ENCODE measurements at places on chromosomes 4 and X. TPM values are rescaled to one million over a fixed set of nuclear protein-coding genes. Genes with fewer than 3 reads are reported as not detected.

The FATE1 gene
- total RNA-seq: not detected

The MAGEA8 gene
- not detected for total RNA-seq

The EVC2 gene
- total RNA-seq: 0.67 TPM

DNA sequence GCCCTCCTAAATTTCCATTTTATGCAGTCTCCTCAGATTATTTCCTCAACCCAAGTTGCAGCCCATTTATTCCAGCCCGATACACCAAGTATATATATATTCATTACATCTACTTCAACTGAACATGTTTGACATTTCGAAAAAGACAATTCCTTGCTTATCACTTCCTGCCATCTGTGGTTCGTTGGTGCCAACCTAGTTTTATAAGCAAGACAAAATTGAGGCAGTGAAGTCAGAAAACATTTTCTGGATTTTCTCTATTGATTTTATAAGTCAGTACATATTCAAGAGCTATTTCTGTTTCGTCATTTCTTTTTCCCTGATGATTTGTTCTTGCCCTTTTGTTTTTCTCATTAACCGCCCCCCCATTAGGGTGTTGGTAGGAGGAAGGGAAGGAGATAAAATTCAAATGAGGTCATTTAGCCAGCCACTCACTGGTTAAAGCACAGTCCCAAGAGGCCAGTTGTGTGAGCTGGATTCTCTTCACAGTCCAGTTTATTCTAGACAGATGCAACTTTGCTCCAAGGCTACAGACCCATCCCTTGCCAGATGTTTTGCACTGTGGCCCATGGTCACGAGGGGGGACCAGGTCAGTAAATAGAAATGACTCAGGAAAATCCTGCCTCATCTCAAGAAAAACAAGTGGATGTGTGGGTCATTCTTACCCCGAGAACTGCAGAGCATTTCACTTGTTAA, 20.3 kb upstream of the VEGFD start:
- DNase-seq: no peak

DNA sequence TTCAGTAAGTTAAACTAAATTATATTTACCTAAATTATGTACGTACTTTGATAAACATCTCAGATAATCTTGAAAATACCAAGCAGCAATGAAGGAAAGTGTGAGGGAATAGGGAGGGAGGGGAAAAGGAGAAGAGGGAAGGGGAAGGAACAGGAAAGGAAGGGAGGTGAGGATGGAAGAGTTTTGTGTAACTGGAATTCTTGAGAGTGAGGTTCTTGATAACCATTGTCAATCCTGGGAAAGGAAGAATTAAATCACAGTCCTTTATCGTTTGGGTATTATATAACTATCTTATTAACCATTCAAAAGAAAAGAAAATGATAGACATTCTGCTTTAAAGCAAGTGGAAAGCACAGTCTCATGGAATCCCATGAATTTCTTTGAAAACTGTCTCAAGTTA, 795.0 kb downstream of the CCSER1 start:
- no peak for DNase-seq

GRCh38 chr4:156313497-156313896, 359.8 kb upstream of the CTSO start:
- DNase-seq: no peak

The COL25A1 gene
- total RNA-seq: not detected

The PDLIM5 gene
- 25.1 TPM for total RNA-seq

The RNF212 gene
- 0.85 TPM for total RNA-seq

DNA sequence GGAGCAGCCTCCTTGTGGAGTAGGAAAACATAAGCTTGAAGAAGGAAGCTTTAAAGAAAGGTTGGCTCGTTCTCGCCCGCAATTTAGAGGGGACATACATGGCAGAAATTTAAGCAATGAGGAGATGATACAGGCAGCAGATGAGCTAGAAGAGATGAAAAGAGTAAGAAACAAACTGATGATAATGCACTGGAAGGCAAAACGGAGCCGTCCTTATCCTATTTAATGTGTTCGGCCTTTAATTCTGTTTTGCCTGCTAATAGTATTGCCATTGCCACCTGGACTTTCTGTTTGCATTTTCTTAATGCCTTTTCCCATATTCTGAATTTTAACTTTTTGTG, 1.4 kb downstream of the TCEAL1 start:
- DNase-seq: no peak

DNA sequence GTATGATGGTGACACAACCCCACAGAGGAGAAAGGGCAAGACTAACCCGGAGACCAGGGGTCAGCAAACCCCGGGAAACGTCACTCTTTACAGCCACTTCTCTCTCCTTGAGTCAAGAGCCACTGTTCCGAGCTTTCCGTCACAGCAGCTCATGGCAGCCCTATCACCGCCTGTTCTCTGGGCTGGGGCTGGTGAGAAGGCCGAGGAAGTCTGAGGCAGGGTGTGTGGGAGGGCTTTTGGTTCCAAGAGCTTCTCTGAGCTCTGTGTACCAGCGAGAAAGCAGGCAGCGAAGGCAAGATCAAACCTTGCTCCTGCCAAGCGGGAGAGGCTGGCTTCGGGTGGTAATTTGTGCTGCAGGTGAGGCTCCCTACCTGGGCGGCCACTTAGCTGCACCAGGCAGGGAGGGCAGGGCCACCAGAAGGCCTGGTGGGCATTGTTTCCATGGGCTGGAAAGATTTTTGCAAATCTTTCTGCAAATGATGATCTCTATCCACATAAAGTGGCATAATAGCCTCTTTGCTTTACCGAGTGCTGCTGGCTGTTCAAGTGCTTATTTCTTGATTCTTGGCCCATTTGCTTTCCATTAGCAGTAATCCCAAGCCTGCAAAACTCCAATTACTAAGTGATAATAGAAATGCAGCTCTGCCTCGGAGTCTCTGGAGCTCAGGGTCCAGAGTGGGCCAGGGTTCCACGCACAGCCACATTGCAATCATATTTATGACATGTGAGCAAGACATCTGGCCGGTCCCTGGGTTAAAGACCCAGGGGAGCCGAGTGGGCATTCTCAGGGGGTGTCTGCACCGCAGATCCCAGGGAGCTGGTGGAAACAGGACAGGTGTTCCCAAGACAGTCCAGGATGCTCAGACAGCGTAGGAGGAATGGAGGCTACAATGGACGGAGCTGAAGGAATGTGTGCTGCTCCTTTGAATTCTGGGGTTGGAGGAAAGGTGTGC, 41.5 kb downstream of the DCTD start:
- DNase-seq: no peak

DNA sequence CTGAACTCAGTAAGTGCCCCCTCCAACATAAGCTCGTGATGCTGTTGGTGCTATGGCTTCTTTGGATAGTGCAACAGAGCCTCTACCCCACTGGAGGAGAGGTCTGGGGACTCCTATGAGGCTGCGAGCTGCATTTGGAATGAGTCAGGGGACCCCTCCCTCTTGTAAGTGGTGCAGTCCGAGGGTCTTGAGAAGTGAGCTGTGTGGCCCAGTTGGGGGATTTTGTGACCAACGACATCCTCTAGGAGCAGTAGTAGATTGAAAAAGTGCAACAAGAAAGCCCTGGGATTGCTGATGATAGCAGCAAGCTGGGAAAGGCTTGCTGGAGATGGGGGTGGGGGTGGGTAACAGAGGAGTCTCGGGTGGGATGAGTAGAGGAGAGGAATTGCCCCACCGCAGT, 3.1 kb downstream of the FRMPD3 start:
- DNase-seq: no peak

The UGT2B17 gene
- total RNA-seq: not detected

GRCh38 chrX:8783097-8783713, 18.0 kb downstream of the FAM9A start:
- peak; percentile 9 for DNase-seq

GRCh38 chr4:152273343-152273742, 262.5 kb downstream of the FBXW7 start:
- DNase-seq: no peak

DNA sequence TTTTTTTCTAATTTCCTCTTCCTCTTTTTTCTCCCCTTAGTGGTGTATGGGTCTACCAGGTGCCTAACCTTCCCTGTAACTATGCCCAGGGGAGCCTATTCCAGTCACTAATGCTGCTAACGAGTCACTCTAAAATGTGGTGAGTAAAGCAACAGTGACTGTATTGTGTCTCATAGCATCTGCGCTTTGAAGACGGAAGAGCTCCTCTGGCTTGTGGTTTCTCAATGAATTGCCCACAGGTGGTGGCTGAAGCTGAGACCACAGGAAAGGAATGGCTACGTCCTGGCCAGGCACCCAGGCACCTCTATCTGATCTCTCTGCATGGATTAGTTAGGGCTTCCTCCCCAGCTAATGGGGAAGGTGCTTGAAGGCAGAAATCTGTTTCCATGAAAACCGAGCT, 763.5 kb upstream of the FRG1 start:
- no peak for DNase-seq

The DDIT4L gene
- total RNA-seq: 3.3 TPM

The NAT8L gene
- 3.5 TPM for total RNA-seq

- DNase-seq: no peak
Measured at GRCh38 chr4:185573651-185574199, 38.4 kb upstream of the PDLIM3 start.

- DNase-seq: no peak
Measured at GRCh38 chr4:52595001-52595400, 64.1 kb downstream of the USP46 start.

- DNase-seq: no peak
Measured at GRCh38 chr4:124191329-124191728, 521.2 kb downstream of the ANKRD50 start.

DNA sequence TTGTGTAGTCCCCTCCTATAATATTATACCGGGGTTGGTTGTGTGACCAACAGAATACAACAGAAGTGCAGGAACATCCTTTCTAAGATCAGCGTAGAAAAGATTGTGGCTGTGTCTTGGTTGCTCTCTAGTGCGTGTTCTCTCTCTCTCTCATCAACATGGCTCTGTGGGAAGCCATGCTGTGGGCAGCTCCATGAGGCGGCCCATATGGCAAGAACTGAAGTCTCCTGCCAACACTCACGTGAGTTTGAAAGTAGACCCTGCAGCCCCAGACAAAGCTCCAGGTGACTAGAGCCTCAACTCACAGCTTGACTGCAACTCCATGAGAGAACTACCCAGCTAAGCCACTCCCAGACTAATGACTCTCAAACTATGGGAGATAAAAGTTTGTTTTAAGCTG, 118.7 kb downstream of the TSPAN5 start:
- DNase-seq: no peak

DNA sequence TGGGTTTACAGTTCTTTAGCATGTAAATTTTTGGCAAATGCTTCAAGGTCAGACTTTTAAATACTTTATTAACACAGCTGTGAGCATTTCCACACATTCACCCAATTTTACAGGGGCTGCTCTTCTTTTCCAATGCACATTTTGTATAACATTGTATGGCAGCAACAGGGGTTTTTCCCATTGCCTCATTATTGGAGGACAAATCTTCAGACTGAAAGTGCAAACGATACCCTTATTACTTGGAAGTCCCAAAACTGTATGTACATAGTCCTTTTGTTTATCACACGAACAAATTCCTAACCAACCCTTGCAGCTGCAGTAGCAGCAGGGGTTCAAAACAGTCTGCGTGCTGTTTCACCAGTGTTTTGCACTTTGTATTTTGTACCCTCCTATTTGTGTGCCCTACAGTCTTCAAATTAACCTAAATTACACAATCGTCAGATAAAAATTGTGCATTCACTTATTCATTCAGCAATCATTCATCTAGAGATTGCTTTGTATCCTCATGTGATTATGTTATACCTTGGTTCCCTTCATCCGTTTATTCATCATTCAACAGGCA, 330.7 kb upstream of the RASGEF1B start:
- DNase-seq: no peak

DNA sequence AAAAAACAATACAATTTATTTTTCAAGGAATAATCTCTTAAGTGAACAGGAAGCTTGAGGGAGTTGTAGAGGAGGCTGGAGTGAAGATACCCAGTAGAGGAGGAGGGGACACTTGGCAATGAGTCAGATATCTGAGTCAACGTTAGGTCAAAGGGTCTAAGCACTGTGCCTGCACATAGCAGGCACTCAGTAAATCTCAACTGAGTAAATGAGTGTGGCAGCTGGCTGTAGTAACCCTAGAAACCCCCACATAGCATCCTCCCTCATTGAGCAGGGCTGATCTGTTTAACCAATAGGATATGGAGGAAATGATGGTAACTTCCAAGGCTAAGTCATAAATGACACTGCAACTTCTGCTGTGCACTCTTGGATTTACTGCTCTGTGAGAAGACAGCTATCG, 186.0 kb upstream of the FAM241A start:
- no peak for DNase-seq

DNA sequence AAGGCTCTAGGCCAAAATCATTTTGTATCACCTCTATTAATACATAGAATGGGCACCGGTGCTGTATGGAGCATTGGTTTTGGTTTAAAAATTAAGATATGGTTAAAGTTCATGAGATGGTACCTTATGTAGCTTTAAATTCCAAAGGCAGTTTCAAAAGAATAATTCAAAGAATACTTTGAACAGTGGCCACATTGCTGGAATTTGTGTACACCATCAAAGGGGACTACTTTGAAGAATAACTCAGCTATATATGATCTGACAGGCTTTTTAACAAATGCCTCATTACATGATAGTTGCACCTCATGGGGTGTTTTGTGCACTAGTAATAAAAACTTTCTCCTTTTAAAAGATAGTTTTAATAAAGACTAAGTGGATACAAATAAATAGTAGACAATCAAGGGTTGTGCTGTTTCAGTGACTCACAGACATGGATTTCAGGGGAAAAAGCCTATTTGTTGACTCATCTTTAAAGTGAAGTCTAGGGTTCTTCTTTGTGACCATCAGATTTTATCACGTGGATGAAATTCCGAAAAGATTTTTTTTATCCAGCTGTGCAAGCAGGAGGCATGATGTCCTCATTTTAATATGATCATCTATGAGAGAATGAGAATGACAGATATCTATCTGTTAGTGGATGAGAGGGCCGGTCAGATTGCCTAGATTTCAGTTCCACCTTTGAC, 12.8 kb downstream of the MTM1 start:
- DNase-seq: no peak

- DNase-seq: no peak
Measured at GRCh38 chr4:10104211-10104990, 12.2 kb downstream of the WDR1 start.

The MTNR1A gene
- total RNA-seq: not detected

GRCh38 chr4:36332023-36332781, 50.8 kb downstream of the DTHD1 start:
- DNase-seq: no peak

- DNase-seq: no peak
Measured at GRCh38 chrX:71302461-71303213, 1.1 kb downstream of the ITGB1BP2 start.

GRCh38 chrX:41932885-41933284, 9.5 kb upstream of the CASK start:
- no peak for DNase-seq

DNA sequence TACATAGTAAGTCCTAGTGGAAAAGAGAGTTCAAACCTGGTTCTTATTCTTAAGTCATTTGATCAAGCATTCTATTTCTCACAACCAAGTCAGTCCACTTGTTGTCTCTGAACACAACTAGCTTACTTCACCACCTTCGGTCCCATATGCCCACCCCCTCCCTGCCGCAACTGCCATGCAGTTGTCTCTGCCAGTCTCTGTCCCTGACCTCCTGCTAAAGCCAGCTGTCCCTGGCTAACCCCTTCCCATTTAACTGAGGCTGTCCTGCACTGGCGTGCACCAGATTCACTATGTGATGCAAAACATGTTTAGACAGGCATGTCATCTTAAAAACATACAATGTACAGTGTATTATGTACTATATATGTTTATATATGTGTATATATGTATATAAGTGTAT, 12.7 kb downstream of the FRAS1 start:
- DNase-seq: no peak
